ENCODE measurements at places on chromosomes 11 and 22.

DNA sequence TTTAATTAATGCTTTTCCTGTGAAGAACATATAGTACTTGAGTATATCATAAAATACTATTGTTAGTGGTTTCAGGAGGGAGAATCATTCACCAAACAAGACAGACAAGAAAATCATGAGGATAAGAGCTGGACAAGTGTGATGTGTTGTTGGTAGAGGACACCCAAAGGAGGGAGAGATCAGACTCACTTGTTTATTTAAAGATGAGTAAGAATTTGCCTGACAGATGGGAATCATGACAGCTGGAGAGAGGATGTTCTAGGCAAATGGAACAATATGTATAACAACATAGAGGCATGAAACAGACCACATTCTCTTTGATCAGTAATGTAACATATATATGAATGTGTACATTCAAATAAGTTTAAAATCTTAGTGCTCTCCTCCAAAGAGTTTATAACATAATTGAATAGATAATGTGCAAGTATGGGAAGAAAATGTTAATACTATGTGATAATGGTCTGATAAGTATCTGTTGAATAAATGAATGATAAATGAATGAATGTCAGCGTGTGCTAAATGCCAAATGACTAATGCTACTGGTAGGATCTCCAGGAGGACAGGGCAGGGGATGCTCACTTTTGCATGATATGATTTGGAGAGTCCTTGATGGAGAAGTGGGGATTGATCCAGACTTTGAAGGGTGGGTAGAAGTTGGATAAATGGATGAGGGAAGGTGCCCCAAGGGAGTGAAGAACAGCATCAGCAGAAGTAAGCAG is 228.9 kb upstream of the SORL1-AS1 start:
- no peak for DNase-seq

DNA sequence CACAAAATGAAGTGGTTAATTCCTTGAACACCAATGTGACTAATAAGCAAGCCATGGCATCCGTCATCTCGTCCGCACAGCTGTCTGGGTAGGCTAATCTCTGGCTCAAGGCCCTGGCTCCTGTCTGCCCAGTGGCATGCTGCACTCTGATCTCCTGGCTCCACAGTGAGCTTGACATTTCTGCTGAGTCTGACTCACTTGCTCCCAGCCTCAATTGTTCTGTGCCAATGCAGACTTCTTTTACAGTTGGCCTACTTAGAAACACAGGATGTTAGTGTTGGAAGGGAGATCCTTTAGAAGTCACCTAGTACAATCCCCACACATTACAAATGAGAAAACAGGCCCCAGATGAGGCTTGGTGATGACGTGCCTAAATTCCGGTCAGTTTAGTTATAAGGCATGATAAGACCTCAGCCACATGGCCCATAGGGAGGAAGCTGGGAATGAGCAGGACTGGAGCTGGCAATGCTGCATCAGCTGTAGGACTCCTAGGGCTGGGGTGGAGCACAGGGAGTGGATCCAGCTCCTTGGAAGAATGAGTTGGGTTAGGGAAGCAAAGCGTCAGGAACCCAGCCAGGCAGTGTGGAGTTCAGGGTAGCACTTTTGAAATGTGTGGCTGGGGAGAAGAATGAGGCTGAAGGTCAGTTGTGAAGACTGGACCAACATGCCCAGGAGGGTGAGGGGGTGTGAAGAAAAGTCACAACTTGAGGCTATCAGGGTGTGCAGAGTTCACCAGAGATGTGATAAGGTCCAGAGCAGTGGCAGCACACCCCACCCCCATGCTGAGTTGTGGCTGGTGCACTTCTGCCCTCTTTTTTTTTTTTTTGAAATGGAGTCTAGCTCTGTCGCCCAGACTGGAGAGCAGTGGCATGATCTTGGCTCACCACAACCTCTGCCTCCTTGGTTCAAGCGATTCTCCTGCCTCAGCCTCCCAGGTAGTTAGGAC is 70.2 kb upstream of the EED start:
- no peak for DNase-seq

GRCh38 chr11:35751664-35752061 is 89.1 kb downstream of the TRIM44 start:
- DNase-seq, result no peak

DNA sequence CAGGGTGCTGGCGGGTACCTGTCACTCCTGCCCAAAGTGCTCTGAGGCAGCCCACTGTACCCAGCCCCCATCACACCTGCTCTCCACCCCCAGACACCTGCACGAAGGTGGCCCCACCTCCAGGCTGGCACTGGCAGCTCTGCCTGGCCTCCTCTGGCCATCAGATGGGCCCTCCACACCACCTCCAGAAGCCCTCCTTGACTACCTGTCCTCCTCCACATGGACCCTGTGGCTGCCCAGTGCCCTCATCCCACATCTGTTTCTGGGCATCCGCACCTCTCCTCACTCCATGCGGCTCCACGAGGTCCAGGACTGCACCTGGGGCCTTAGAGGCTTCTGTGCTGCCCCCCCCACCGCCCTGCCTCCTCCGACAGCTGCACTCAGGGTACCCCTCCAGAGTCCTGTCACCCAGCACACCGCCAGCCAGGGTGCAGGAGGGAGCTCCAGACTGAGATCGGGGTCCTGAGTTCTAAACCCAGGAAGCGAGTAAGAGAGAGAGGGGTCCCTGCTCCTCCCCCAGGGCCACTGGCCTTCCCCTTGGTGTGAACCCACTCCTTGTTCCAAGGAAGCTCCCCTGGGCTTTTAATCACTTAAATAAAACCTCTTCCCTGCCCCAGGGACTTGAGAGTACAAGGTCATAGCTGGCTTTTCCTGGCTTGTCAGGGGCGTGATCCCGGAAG is 1.7 kb downstream of the CTSD start:
- DNase-seq, result no peak

GRCh38 chr22:50677493-50678217 is 5.0 kb downstream of the SHANK3 start:
- DNase-seq, result peak; percentile 15

DNA sequence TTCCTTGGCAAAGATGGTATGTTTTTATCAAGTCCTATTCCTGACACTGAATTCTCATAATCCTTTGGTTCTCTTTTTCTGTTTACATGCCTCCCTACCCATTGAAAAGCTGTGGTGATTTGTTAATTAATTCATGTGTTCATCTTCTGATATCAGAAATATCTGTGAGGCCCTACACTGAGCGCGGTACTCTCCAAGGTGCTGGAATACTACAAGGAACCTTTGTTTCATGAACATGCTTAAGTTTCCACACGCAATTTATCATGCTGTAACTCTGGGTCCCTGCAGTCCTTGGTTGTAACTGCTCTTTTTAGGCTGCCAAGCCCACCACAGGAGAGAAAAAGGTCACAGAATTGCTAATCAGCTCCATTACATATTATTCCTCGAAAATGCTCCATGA is 331.8 kb downstream of the FAT3 start:
- no peak for DNase-seq

GRCh38 chr11:70504246-70505020 is 106.1 kb downstream of the CTTN start:
- no peak for DNase-seq

DNA sequence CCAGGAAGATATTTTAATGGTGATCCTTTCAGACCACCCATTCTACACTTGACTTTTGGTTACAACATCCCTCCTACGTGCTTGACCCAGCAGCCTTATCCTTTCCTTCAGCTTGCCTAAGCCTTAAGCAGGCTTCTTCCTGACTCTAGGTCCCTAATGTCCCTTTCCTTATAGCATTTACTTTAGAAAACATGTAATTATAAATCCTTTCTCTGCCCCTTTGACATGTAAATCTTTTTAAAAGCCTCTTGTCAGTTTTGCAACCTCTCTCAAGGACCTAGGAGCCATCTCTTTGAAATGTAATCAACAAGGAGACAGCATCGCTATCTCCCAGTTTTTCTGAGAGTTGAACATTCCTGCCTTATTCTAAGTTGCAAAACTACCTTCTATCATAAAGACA is 1255.2 kb downstream of the LRRC4C start:
- no peak for DNase-seq

- DNase-seq, result no peak
These were observed 54.6 kb upstream of the WNT7B start for GRCh38 chr22:46031557-46031956.

DNA sequence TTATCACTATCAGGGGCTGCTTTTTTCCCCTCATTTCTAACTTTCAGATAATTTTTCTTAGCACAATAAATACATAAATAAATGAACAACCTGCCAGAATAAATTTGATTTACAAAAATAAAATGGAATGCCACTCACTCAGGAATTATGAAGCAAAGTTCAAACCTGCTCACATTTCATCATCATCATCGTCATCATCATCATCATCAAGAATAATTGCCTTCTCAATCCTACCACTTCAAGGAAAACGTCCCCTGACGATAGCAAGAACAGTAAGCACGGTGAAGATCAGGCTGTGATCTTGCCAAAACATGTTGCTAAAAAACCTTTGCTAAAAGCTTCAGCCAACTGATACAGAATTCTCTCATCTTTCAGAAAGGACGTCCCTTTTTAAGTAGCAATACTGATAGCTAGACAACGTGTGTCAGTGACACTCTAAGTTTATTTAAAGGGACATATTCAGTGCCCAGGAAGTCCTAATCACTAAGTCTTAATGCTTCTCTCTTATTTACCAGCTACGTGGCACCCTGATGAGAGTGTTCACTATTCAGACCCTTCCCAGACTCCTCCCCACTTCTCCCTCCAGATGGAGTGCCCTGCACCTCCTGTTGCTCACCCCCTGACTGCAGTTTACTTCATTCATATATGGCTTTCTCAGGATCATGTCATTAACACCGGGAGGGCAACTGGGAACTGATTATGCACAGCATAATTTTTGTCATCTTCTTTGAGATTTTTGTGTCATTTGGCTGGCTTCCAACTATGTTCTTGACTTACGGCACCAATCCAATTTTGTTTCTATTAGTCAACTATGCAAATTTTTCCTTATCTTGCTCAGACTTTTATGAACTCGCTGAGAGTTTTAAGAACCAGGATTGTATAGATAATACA is 200.1 kb upstream of the GUCY1A2 start:
- DNase-seq, result no peak

DNA sequence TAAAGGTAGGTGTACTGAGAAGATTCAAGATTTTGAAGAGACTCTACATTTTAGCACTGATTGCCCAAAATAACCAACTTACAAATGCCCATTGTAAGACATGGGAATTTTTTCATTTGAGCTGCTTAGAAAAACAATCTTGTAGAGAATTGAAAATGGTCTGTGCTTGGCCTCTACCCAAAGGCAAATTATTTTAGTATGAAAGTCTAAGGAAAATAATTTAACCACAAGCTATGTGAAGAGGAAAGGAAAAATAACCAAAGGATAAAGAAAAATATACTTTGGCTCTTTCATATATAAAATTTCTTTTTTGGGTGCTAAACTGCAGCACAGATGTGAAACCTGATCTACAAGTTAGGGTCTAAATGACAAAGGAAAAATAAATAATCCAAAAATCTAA is 54.9 kb downstream of the ME3 start:
- no peak for DNase-seq

GRCh38 chr11:47414685-47415070 is 6.3 kb downstream of the SLC39A13 start:
- no peak for DNase-seq

DNA sequence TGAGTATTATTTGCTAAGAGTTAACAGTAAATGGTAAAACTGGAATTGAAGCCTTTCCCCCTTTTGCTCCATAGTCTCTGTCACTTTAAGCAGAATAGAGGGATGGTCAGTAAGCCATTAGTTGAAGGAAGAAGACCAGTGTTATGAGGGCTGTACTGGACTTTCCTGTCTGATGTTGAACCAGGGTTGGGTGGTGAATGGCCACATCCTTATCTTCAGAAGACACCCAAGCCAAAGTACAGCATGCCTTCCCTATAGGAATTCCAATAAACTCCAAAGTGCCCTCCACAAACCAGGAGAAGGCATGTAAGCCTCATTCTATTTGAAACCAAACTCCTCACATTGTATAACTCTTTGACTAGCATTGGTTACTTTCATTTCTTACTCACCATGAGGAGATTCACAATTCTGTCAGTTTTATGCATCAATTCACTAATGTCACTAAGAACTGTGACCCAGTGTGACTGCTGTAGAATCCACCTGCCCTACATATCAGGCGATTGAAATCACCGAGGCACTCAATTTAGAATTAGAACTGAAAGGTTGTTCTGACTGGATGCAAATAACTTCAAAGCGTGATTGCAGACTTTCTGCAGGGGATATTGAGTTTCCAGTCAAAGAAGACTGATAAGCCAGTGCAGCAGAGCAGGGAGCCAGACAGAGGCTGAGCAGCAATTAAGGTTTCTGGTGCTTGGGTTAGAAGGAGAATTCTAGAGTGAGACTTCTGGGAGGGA is 107.1 kb upstream of the DDI1 start:
- no peak for DNase-seq

DNA sequence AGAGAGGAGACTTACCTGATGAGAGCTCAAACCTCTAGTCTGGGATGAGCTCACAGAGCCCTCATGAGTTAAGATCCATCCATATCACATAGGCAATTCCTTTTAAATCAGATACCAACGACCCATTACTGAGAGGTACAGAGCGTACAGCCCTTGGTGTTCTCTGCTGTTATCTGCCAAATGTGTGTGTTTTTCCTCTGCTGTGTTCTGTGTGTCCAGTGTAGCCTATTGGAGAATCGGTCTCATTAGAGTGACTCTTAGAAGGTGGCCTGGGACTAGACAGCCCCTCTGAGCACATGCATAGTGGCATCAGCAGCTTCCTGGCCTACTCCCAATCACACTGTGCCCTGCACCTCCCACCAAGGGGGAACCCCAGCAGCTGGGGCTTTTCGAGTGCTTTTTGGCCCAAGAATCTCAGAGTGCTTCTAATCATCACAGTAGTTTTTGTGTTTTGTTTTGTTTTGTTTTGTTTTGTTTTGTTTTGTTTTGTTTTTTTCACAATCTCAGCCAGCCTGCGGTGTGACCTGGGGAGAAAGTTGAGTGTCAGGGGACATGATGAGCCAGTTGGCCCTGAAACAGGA is 25.4 kb downstream of the TP53AIP1 start:
- no peak for DNase-seq

GRCh38 chr22:31748490-31748889 is 1.4 kb downstream of the PRR14L start:
- DNase-seq, result peak; percentile 7

DNA sequence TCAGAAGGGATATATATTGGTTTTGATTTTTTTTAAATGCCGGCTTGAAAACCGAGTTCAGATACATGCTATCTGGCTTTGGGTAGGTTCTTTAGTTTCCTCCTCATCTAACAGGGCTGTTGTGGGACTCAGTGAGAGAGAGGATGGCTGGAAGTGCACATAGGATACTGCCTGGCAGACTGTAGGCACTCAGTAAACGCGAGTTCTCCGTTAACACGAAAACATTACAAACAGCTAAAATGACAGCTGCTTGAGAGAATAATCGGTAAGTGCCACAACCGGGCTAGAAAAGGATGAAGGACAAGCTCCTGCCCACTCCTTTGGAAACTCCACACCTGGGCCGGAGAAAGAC is 369 bp downstream of the XRRA1 start:
- DNase-seq, result no peak

- DNase-seq, result no peak
These were observed 5.9 kb upstream of the PICK1 start for GRCh38 chr22:38051261-38051660.

Measured in MV-4-11 (cell line).